Left colon (tissue), 2 donors: ENCODE measurements at places on chromosomes 1 and 21. TPM values are rescaled to one million over a fixed set of nuclear protein-coding genes. Genes with fewer than 3 reads are reported as not detected.

GRCh38 chr1:154206196-154206595, at the start of gene CFAP141:
TSS of gene CFAP141 (minus strand) at chr1:154206333. CDS start at chr1:154206307, 26 bp downstream.
- DNase-seq: no peak

GRCh38 chr21:40753756-40754155, 93.2 kb downstream of the DSCAM start:
- DNase-seq: no peak

GRCh38 chr1:198627436-198628066, 11.3 kb upstream of the PTPRC start:
- no peak for DNase-seq

GRCh38 chr1:58813801-58814200, 30.0 kb upstream of the JUN start:
- no peak for DNase-seq

PADI4 gene
- total RNA-seq: not detected

DNA sequence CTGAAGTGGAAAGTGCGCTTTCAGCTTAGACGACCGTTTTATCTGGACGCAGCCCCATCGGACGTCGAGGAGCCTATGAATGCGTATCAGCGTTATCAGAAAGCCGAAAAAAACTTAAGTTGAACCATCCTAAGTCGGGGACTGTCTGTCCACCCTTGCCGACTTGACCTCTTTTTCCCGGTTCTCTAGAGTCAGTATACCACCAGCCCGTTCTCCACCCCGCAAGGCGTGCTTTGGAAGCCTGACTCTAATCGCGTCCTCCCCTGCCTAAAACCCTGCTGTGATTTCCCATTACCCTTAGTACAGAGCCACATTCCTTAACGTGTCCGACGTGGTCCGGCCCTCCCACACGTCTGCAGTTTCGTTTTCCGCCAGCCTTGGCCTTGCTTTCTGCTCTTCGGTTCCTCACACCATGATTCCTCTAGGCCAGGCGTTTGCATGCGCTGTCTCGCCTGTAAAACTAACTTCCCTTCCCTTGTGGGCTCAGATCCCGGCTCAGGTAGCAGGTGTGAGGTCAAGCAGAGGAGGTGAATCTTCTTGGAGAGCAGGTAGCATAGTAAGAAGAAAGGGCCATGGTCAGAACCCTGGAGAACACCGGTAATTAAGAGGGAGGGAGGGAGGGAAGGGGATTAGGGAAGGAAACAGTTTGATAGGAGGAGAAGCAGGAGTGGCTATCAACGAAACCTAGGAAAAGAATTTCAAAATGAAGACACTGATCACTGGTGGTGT, 865 bp downstream of the ADPRS start:
- peak; percentile 41 for DNase-seq

DNA sequence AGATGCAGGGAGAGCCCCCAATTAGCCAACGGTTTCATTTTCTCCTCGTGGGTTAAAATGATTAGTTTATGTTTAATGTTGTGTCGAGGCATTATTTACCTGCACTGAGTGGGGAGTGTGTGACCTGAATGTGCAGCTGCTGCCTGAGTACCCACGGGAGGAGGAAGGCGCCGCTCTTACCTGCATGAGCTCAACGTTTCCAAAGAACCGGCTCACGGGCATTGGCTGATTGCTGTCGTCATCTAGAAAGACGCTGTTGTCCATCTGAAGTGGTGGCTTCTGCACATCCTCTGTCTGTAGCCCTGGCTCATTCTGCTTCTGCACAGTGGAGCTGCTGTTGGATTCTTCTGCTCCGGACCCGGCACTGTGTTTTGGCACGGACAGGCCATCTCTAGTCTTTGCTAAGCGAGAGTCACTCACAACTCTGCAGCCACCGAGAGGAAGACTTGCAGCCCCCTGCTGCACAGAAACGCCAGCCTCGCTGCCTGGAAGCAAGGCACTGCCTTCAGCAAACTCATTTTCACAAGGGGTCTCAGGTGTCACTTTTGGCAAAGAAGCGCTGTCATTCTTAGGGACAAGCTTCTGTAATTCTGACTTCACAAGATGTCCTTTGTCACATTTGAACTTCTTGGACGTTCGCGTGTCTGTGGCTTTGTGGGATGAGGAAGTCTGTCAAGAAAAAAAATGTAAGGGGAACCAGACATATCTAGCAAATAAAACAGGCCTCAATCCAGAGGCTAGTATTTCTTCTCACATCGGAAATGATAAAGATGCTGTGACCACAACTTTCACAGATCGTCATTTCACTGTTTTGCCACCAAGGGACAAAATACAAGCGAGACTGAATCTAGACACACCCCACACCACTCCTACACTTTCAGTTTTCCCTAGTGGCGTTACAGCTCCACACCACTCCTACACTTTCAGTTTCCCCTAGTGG, 9.4 kb downstream of the C1orf174 start:
- peak; percentile 5 for DNase-seq

DNA sequence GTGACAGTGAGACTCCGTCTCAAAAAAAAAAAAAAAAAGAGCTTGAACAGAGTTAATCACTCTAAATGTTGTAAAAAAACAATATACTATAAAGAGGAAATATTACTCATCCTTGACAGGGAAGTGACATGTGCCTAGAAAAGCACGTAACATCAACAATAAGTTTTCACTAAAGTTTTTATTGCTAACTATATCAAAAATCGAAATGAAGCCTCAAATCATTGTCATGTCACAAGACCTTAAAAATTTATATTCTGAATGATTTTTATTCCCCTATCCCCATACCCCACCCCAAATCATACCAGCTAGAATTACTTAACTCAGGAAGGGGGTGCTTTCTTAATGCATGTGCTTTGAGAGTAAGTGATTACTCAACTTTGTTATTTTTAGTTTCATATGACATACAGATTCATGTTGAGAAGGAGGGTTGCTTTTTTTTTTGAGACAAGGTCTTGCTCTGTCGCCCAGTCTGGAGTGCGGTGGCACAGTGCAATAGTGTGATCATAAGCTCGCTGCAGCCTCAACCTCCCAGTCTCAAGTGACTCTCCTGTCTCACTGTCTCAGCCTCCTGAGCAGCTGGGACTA, 53.6 kb upstream of the MUTYH start:
- DNase-seq: no peak
